ENCODE measurements at places on chromosomes 6 and 20.

- no peak for DNase-seq
Measured at GRCh38 chr20:39691151-39691862, 729.2 kb downstream of the DHX35 start.

DNA sequence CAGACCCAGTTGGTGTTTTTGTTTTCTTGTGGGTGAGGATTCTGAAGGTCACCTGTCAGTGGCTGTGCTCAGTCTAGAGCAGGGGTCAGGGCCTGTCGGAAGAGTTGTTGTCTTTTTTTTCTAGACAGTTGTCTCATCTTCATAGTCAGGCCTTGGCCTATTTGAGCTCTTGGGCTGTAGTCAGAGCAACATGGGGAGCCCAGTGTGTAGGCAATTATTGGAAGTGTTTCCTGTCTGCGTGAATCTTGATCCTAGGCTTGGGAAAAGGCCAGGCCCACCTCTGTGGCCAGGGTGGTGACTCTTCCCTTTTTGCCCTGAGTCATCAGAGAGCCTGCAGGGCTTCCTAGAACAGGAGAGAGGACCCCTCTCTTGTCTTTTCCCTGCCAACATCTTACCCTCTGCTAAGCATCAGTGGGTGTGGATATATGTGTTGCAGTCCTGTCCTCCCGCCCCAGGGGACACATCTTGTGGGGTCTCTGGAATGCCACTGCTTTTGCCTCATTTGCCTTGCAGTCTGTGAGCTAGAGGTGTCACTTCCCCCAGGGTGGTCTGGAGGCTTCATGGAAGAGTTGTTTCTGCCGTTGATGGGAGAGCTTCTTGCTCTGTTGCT, 11.4 kb downstream of the TJAP1 start:
- DNase-seq: no peak

GRCh38 chr6:136767570-136768309, 24.5 kb downstream of the MAP3K5 start:
- DNase-seq: no peak

DNA sequence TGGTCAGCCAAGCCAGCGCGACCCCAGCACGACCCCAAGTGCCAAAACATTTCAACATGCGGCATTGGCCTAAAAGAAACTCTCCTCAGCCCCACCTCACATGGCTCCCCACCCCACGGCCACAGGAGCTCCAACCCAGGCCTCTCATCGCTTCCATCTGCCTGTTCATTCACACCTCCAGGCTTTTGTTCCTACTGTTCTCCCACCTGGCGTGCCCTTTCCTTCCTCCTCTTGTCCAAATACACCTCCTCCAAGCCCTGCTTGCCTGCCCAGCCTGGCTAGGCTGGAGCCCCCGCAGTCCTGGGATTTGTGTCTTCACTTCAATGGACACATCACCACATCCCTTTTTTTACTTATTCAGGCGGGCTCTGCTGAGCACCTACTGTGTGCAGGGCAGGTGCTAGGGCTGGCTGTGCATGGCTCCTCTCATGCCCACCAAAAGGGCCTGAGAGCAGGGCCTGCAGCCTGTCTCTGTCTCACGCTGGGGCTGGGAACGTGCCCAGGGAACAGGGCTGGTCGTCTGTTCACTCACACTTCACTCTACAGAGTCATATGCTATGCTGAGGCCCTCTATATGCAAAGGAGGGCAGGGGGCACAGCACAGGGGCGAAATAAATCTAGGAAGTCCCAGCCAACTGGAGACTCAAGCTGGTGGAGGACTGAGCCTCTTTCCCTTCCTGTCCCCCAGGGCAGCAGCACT, 61.1 kb downstream of the GRM4 start:
- DNase-seq: no peak

DNA sequence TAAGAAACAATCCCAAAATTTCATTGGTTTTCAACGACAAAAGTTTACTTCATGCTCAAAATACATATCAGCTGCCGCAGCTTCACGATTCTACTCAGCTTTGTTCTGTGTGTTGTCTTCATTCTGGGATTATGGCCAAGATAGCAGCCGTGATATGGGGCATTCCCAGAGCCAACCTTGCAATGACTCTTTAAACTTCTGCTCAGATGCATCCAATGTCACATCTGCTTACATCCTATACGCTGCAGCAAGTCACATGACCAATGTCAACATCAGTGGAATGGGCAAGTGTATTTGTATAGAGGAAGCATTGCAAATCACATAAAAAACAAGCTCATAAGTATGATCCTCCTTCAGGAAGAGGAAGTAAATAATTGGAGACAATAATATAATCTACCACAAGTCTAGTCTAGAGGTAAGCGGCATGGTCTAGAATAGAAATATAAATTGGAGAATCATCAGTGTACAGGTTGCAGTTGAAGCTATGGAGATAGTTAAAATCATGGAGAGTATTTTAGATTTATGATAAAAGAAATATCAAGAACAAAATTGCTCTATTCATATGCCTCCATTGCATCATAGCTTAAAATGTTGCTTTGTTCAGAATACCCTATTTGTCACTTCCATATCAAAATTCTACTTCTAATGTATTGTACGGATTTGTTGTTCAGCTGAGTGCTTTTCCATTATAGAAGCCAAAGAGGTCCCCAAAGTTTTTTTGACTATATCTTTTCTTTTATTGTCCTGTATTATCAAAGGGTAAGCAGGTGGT, 7.2 kb upstream of the C6orf141 start:
- DNase-seq: no peak

GRCh38 chr20:12673352-12673751, 335.4 kb upstream of the SPTLC3 start:
- no peak for DNase-seq

DNA sequence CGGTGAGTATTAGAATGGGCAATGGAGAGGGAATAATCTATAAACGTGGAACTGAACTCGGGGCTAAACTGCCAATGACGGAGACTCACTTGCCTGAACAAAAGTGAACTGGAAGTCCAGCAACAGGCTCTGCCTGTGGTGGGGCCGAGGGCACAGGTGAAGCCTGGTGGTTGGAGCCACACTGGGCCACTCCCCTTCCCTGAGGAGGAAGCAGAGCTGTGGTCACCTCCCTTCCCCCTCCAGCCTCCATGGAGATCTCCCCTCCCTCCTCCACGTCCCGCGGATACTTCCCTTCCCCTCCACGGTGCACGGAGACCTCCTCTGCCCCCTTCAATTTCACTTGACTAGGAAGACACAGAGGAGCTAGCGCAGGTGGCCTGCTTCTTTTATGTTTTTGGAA, 14.7 kb upstream of the DSP start:
- no peak for DNase-seq

GRCh38 chr6:146481527-146481926, 62.1 kb upstream of the RAB32 start:
- no peak for DNase-seq
